Stimulated activated CD8-positive, alpha-beta memory T cell treated with anti-CD3 and anti-CD28 coated beads, Interleukin-2, amount 100 ng/mL, for 1 hour (primary cell): ENCODE measurements at places on chromosomes 1 and 21.
A peak's percentile ranks its signal among the peaks of the same experiment; 100 is the strongest.

GRCh38 chr1:206971029-206971655 lies 882 bp upstream of the FCAMR start:
- no peak for DNase-seq

DNA sequence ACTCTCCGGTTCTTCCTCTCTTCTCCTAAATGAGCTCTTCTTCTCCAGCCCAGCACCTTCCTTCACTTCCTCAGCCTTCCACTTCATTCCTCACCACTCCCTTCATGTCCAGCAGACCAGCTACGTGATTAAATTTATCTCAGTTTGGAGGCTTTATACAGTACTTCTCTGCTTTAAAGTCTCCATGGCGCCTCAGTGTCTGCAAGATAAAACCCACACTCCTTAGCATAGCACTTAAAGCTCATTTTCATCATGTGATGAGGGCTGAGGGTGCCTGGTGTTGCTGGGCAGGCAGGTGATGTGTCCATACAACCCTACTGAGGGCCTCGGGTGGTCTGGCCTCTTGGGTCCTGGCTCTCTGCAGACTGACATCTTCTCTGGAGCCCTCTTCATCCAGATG lies 7.7 kb downstream of the SLC5A9 start:
- DNase-seq: no peak

DNA sequence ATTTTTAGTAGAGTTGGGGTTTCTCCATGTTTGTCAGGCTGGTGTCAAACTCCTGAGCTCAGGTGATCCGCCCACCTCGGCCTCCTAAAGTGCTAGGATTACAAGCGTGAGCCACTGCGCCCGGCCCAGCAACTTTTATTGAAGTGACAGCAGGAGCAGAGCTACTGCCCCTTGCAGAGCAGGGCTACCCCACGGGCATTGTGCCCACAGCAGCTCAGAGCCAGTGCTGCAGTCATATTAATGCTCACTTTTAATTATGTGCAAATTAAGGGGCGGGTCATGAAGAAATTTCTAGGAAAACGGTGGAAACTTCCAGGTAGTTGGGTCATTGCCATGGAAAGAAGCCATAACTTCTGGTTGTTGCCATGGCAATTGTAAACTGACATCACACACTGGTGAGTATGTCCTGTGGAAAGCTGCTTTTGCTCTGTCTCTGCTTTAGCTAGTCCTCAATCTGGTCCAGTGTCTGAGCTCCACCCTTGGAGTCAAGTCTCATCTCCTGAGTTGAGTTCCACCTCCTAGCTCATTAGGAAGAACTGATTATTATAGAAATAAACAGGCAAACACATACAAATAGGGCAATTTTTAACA lies 127.3 kb upstream of the ADGRL4 start:
- DNase-seq: no peak

- no peak for DNase-seq
These were observed 189.3 kb downstream of the SLC35F3 start for GRCh38 chr1:234093741-234094140.

DNA sequence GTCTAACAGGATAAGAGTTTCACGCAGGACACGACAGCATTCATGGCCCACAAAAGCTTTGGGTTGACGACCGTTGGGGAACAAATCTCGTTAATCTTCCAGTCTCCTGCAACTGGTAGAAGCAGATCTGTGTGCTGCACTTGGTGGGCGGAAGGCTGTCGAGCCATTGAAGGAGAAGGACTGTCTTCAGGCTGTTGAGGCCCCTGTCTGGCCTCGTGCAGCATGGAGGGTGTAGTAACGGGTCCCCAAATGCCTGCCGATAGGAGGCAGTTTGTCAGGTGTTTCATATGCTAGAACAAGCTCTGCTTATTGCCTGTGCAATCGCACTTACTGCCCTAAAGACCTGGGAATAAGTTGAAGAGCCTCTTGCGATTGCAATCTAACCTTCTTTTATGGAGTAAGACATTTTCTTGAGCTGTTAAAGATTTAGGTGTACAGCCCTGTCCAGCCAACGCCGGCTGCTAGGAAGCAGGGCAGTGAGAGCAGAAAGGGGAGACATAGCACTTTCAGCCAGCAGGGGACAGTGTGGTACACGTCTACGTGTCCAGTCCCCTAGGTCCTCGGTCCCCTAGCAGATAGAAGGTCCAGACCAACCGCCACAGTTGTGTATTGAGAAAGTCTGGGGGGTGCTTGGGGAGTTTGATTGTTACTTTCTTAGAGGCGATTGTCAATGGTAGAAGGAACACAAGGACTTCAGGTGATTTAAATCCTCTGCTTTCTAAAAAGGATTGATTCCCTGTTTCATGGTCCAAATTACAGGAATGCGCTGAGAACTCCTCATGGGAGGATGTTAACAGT lies 102.3 kb upstream of the TMPRSS2 start:
- no peak for DNase-seq

DNA sequence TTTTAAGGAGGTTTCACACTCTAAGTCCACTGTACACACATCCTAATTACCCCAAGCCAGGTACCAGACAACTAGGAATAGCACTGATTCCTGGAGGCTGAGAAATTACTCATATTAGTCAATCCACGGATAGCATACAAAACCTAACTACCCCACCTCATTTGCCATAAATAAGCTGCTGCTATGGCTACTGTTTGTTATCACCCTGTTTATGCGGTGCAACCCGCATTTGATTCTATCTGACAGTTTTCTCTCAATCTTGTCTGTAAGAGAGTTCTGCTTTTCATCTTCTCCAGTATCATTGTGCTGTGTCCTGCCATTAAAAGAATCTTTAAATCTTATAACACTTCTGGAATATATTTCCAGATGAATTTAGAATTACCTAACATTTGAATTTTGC lies 1496.5 kb downstream of the PLA2G4A start:
- DNase-seq: no peak

- no peak for DNase-seq
These were observed 59.0 kb downstream of the SYT6 start for GRCh38 chr1:114094675-114095074.

DNA sequence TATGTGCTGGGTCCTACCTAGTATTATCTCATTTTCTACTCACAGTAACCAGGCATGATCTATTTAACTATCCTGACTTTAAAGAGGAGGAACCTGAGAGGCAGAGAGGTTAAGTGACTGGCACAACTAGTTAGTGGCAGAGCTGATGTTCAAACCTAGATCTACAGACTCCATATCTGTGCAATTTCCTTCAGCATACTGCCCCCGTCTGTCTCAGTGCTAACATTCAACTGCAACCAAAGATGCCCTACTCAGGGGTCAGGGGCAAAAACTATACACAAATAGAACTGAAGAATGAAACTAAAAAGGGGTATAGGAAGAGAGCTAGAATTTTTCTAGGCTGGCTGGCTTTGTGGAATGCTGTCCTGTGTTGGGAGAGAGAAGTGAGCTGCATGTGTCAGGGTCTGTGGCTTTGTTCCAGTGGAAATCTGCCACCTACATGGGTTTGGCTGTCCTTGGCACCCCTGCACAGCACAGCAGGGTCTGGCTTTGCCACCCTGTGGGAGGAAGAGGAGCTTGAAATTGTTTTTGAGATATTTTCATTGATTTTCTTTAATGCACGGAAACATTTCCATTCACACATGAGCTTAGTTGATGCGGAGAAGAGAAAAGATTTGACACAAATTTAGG lies 368.5 kb downstream of the RPS6KC1 start:
- no peak for DNase-seq

DNA sequence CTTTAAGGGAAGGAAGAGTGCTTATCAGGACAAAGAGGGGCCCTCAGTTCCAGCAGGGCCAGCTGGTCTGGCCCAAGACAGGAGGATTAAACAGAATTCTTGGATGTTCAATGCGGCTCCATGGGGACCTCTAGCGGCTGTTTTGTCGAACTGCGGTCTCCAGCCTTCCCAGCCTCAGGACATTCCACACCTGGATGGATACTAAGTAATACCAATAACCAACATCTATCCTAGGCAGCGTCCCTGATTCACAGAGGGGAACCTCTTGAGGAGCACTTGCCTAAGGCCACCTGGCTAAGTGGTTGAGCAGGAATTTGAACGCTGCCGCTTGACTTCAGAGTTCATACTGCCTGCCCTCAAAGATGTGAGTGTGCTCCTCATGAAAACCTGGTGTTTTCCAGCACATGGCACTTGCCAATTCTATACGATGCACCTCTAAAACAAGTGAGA lies 15.5 kb upstream of the CD247 start:
- DNase-seq: no peak

DNA sequence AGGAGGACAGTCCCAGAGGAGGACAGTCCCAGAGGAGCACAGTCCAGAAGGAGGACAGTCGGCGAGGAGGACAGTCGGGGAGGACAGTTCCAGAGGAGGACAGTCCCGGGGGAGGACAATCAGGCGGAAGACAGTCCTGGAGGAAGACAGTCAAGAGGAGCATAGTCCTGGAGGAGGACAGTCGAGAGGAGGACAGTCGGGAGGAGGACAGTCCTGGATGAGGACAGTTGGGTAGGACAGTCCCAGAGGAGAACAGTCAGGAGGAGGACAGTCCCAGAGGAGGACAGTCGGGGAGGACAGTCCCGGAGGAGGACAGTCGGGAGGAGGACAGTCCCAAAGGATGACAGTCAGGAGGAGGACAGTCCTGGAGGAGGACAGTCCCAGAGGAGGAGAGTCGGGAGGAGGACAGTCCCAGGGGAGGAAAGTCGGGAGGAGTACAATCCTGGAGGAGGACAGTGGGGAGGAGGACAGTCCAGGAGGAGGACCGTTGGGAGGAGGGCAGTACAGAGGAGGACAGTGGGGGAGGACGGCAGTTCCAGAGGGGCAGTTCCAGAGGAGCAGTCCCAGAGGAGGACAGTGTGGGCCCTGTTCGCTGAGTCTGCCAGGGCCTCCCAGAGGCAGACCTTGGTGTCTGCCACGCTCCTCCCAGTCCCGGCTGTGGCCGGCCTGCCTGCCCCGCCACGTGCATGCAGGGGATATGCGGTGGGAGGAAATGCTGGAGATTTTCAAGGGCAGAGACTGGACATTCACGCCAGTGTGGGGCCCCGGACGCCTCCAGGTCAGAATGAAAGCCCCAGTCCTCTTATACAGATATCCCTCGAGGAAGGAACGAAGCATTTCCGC lies 183.8 kb upstream of the ARHGEF16 start:
- DNase-seq: no peak

DNA sequence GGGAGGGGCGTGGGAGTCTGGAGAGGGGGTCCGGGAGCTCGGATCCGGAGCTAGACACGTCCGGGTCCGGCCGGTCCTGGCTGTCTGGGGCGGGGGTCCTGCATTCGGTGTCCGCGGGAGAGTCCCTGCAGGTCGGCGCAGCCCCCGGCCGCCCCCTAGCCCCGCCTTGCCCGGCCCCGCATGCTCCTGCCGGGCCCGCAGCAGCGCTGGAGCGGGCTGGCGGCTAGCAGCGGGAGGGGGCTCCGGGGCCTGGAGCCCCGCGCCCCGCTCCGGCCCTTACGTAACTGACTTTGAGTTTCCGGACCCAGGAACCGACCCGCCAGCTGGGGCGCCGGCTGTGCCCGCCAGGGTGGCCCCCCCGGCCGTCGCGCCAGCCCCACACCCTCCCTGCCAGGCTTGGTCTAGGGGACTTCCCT lies 26.9 kb upstream of the EPB41 start:
- peak; percentile 27 for DNase-seq

DNA sequence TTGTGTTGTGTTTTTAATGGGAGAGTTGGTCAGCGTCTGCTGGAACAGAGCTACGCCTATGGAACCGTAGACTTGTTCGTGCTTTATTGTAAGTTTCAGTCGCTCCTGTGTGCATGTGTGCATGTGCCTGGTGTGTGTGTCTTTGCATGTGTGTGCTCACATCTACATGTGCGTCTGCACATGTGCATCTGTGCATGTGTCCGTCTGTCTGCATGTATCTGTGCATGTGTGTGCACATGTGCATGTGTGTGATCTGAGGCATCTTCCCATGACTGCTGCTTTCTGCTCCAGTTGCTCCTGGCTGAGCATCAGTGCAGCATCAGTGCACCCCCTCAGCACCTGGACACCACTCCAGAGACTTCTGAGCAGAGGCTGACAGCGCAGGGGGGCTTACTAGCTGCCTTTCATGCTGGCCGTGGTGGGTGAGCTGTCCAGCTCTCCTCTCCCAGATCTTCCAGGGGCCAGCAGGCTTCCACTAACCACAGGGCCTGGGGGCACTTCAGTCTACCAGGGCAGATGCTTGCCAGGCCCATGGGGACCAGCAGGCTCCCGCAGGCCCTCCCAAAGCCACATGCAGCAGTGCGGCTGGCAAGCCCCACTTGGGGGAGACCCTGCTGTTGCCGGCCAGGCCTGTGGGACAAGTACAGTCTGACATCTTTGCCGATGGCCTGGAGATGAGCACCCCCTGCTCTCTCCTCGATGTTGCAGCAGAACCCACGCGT lies 47.8 kb upstream of the PCBP3 start:
- DNase-seq: no peak

DNA sequence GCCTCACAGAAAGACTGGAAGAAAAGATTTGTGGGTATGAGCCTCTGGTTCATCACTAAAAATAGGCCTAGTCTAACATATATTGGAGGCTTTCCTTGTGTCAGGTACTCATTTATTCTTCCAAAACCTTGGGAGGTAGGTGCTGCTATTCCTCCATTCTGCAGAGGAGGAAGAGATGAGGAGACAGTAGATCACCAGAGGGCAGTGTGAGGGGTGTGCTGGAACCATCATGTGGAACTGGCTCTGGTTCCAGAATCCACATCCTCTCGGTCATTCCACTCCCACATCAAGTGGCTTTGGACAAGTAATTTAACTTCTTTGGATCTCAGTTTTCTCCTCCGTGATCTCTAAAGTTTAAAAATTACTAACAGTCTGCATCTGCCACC lies 7.4 kb upstream of the INKA2 start:
- DNase-seq: no peak

DNA sequence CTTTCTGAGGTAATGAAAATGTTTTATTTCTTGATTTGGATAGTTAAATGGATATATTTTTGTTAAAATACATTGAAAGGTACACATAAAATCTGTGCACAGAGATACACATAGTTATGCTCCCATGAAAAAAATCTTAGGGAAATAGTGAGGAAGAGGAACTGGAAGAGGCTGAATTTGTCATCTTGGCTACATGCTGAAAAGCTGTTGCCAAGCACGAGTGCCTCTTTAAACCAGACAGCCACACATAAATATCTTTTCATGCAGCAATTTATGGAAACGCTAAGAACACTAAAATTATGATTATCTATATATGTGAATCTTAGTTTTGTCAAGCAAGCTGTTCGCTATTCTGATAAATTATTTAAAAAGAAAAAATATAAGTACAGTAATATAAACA lies 12.8 kb upstream of the ADAR start:
- no peak for DNase-seq

GRCh38 chr1:73839922-73840321 lies 358.1 kb downstream of the LRRIQ3 start:
- DNase-seq: no peak

DNA sequence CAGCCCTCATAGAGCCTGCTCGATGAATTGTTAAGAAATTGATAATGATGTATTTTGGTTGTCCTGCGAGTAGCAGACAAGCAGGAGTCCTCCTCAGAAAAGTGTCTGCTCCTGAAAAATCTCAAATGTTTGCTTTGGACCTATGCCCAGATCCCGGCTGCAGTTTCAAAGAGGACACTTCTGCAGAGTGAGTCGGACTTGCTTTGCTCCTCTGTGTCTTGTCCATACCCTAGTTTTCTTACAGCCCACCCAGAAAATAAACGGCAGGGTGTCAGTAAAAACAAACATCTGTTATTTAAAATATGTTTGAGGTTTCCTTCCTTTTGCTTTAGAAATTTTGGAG lies 2.8 kb downstream of the S100A10 start:
- DNase-seq: no peak

- DNase-seq: no peak
These were observed 352.7 kb upstream of the PLD5 start for GRCh38 chr1:242877229-242877628.
